ENCODE measurements at places on chromosomes 11 and 22. TPM values are rescaled to one million over a fixed set of nuclear protein-coding genes. Genes with fewer than 3 reads are reported as not detected.

The MYBPC3 gene
- total RNA-seq: not detected

The C11orf91 gene
- total RNA-seq: not detected

The HEPN1 gene
- total RNA-seq: not detected

The OAF gene
- 6.7 TPM for total RNA-seq

The SLC22A8 gene
- not detected for total RNA-seq

The CCDC81 gene
- total RNA-seq: 1.3 TPM

The PSMA1 gene
- 313 TPM for total RNA-seq

The OR51M1 gene
- total RNA-seq: not detected

The OR4B1 gene
- not detected for total RNA-seq

The GGT1 gene
- total RNA-seq: 61.0 TPM

The LARGE2 gene
- total RNA-seq: not detected

The OR56A1 gene
- total RNA-seq: not detected

The LDLRAD3 gene
- 0.76 TPM for total RNA-seq

The VSIG2 gene
- not detected for total RNA-seq

The BIRC3 gene
- 101 TPM for total RNA-seq

The LYVE1 gene
- not detected for total RNA-seq

The RCN1 gene
- total RNA-seq: 36.5 TPM

The SYT8 gene
- not detected for total RNA-seq

The NAALAD2 gene
- not detected for total RNA-seq

The SCN3B gene
- total RNA-seq: not detected

Data from activated T-helper 1 cell treated with anti-CD3 and anti-CD28 coated beads, Interleukin-12 subunit alpha, Interleukin-12 subunit beta, Interleukin-2, Interleukin-4 antibody, amounts not matched to agents 30 ng/mL and 10 ng/mL and 1 ng/mL, durations not matched to agents 14 hours and 24 hours and 36 hours (primary cell).